ENCODE measurements at places on chromosomes 3 and 15. TPM values are rescaled to one million over a fixed set of nuclear protein-coding genes. Genes with fewer than 3 reads are reported as not detected.

TRPM1 gene
- total RNA-seq = not detected

PRSS50 gene
- total RNA-seq = not detected

KBTBD13 gene
- total RNA-seq = not detected

CACNA1D gene
- total RNA-seq = 0.57 TPM

XYLB gene
- total RNA-seq = 4.3 TPM

PRR20G gene
- total RNA-seq = 1.6 TPM

ESYT3 gene
- total RNA-seq = 1.2 TPM

GHSR gene
- not detected for total RNA-seq

RBP2 gene
- not detected for total RNA-seq

CHAC1 gene
- 8.2 TPM for total RNA-seq

DOCK3 gene
- 0.44 TPM for total RNA-seq

OR5H2 gene
- total RNA-seq = not detected
